NCI-H524 treated with DMSO at 0.1 percent for 48 hours (cell line): ENCODE measurements at places on chromosomes 16 and 17.

- no peak for DNase-seq
These were observed 144.8 kb downstream of the ZFHX3 start for GRCh38 chr16:72903176-72903575.

GRCh38 chr16:79847101-79847500 lies 246.6 kb upstream of the MAF start:
- no peak for DNase-seq

DNA sequence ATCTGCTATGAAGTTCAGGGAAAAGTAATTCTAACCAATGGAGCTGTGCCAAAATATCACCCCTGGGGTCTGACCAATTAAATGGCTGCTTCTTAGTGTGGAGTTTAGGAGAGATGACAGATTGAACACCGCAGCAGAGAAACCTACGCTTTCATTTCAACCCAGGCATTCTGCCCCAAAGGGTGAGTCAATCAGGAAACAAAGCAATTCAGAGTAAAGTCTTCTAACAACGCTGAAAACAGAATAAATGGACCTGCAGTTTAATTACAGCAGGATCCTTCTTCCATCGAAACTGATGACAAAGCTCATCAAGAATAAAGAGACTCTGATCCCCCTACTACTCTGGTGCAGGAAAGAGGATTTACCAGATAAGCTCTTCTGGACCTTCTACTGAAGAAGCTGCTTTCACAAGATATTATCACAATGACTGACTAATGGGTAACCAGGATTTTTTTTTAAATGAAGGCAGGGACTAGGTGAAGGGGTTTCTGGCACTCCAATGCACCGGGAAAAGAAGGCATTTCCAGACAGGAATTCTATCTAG lies 16.7 kb downstream of the RFFL start:
- DNase-seq: no peak

DNA sequence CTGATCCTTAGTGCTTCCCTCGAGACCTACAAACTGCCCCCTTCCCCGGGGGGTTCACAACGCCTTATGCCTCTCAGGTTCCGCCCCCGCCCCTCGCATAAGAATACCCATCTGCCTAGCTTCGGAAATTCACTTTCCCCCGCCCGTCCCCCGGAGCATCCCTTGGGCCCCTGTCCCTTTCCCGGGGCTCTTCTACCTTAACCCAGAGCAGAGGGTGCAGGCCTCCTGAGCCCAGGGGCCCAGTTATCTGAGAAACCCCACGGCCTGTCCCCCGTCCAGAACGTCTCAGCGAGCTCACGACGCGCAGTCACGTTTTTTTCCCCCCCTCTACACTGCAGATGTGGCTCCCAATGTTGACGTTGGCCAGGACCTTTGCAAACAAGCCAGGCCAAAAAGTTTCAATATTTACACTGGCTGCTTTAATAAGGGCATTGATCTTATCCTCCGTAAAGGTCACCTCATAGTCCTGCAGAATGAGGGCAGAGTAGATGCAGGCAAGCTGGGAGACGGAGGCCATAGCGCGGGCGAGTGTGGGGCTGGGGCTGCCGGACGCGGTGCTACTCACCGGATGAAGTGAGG lies 1.4 kb upstream of the NBR1 start:
- DNase-seq: peak; percentile 7

DNA sequence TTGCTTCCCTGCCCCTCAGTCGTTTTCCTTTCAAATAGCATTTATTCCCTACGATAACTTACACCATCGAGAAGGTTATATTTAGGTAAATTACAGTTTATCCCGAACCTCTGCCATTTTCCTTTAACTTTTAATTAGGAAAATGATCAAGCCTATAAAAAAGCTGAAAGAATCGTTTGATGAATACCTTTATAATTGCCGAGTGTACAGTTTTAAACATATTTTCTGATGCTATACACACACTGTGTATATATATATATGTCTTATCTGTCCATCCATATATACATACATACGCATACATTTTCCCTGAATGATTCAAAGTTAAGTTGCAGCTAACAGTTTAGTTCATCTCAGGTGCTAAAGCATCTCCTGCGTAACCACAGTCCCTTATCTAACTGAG lies 56.6 kb upstream of the CRISPLD2 start:
- no peak for DNase-seq

DNA sequence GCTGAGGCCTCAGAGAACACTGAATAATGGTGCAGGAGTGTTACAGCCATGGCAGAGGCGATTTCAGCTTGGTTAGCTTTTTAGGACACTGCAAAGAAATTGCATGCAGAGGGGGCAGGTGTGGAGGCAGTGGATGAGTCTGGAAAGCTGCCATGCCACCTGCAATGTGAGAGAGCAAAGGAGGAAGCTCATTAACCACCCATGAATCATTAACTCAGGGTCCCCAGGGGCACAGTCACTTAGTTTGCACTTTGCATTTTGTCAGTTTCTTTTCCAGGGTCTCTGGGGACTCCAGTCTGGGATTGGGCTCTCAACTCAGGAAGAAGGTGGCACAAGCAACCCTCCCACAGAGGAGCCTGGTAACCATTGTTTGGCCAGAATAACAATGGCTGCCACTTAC lies 132.9 kb downstream of the USP31 start:
- no peak for DNase-seq

DNA sequence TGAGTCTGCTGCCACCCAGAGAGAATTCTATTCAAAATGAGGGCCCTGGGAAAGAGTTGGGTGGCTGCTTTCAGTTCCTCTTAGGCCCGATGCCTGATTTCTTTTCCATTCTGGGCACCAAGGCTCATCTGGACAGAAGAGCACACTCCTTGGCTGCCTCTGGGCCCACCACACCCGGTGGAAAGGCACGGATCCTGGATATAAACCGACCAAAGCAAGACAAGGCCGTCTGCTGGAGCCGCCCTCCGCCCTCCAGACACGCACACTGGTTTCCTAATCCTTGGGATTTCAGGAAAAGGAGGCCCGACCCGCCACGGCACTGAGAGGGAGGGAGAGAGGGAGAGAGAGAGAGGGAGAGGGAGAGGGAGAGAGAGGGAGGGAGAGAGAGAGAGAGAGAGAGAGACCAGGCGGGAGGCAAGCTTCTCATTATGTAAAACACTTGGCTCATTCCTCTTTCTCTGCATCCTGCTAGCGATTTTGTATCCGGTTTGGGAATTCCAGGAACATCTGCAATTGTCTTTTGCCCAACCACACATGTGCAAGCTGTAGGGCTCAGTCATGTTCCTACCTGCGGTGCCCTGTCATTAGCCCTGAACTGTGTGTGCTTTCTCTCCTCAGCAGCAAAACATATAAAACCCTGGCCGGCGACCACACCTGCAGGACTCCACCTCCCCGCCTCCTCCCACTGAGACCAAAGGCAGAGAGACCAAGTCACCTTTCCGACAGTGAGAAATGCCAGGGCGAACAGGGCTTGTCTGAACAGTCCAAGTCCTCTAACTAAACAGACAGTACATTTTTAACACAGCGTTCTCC lies 347.2 kb downstream of the SOX9 start:
- DNase-seq: no peak

GRCh38 chr17:16440901-16441629 lies 25.7 kb downstream of the TRPV2 start:
- DNase-seq: no peak

DNA sequence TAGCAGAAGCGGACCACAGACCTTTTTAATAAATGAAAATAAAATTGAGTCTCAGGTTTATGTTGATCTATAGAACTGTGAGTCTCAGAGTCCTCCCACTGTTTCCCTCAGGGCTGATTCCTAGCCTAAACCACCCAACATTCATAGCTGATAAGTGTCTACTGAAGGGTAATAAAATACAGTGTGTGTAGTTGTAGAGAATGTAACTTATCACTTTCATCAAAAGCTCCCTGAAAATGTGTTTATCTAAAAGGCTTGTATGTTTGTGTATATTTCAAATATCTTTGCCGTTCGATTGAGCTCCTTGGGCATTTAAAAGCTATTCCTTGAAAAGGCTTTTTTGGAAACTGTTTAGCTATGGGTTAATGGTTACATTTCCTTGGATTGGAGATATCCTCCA lies 740.3 kb upstream of the SOX9 start:
- DNase-seq: no peak

DNA sequence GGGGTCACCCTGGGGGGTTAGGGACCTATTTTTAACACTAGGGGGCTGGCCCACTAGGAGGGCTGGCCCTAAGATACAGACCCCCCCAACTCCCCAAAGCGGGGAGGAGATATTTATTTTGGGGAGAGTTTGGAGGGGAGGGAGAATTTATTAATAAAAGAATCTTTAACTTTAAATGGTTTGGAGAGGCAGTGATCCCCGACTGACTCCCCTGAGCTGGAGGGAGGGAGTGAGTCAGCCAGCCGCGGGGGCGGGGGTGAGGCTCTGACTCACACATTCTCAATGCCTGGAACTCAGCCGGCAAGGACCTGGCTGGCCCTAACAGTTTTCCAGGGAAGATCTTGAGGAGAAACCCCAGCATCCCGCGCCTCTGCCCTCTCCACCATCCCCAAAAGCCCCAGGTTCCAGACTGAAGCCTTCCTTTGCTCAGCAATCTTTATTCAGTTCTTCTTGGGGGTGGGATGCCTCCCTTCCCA lies 1.5 kb downstream of the HCFC1R1 start:
- DNase-seq: no peak

- DNase-seq: no peak
These were observed 361.7 kb upstream of the TNRC6C start for GRCh38 chr17:77596491-77597417.

- DNase-seq: no peak
These were observed 755 bp upstream of the TUFM start for GRCh38 chr16:28846933-28847273.

- no peak for DNase-seq
These were observed 14.7 kb downstream of the DCAKD start for GRCh38 chr17:45036691-45037090.

- DNase-seq: no peak
These were observed 13.6 kb downstream of the CLEC16A start for GRCh38 chr16:10957771-10958482.

DNA sequence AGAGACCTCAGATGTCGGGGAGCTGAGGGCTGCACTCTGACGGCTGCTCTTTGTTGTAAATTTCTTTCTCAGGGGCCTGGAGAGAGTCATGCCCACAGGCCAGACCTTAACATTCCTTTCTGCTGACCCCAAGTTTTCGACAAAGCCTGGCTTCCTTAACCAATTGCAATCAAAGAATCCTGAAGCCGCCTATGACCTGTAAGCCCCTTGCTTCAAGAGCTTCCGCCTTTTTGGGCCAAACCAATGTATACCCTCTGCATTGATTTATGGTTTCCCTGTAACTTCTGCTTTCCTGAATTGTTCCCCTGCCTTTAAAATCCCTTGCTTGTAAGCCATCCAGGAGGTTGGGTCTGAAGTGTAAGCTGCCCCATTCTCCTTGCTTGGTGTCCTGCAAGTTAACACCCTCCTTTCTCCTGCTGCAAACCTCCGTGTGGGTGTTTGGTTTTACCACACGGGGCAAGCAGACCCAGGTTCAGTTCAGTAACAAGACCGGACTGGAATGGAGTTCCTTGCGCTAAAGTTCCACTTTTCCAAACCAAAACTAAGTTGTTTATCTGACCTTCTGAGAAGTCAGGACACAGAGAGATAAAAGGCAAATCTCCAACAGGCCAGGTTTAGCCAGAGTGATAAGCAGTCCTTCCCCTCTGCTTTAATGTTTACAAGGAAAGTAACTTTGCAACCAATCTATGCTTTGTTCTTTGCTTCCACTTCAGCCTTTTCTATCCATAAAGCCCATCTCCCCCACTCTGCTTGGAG lies 141.6 kb downstream of the KCNJ12 start:
- DNase-seq: no peak
